ENCODE measurements at places on chromosomes 4 and X. TPM values are rescaled to one million over a fixed set of nuclear protein-coding genes. Genes with fewer than 3 reads are reported as not detected.

Gene SEPSECS
- 10.8 TPM for total RNA-seq

Gene UGT2B11
- not detected for total RNA-seq

Gene HPGDS
- 4.4 TPM for total RNA-seq

Gene MND1
- not detected for total RNA-seq

Gene CT83
- not detected for total RNA-seq

Gene GYPB
- total RNA-seq = not detected

Gene JCHAIN
- total RNA-seq = 374 TPM

Gene DRP2
- 2.1 TPM for total RNA-seq

Gene CAPN6
- total RNA-seq = 0.47 TPM

DNA sequence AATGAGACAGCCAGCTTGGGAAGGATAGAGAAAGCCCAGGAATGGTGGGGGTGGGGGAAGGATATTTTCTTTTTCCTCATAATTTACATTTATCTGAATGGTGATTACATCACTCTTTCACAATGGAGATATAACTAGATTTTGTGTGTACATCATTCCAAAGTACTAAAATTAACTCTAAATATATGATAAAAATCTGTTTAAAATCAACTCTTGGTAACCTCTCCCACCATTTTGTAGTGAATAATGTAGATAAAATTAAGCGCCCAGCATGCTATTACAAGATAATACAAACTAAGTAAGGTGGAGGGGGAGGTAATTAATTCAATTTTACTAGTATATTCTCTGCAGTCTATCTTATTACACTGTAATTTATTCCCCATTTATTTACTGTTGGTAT is 78.9 kb downstream of the NCAPG start:
- no peak for DNase-seq

DNA sequence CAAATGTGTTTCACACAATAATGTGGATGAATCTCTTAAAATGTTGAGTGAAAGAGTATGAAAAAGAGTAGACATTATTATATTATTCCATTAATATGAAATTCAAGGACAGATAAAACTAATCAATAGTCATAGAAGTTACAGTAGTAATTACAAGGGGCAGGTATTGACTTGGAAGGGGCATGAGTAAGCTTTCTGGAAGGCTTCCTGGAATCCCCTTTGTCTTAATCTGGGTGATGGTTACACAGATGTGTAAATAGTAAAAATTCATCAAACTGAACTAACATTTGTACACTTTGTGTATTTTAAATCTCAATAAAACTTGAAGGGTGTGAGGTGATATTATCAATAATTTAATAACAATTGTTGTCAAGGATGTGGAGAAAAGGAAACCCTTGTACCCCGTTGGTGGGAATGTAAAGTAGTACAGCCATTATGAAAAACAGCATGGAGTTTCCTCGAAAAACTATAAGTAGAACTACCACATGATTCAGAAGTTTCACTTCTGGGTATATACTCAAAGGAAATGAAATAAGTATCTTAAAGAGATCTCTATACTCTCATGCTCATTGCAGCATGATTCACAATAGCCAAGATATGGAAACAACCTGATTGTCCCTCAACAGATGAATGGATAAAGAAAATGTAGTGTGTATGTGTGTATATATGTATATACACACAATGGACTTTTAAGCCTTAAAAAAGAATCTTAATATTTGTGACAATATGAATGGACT is 96.9 kb upstream of the MID1IP1 start:
- no peak for DNase-seq

DNA sequence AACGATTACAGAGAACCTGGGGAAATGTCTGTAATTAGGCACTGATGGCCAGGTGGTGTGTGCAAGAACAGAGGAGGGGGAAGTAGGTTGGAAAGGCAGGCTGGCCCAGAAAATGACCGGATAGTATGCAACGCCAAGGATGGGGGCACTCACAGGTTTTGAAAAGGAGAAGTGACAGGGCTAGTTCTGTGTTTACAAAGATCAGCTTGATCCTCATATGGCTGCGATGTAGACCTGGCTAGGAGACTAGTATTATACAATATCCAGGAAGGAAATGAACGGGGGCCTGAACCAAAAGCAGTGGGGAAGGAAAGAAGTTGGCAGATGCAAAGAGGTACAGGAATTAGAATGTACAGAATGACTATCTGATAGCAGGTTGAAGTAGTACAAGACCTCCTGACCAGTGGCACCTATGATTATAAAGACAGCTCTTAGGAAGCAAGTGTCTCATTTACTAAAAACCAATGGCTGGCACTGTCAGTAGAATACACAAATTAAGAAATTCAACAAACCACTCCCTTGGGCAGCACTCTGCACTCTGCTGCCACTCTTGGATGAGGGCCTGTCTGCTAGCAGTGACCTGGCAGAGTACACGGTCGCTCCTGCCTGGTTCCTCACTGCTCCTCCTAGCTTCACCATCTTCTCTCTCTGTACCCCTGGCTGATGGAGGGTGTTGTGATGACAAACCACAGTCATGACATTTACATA is 14.1 kb downstream of the MFAP3L start:
- no peak for DNase-seq

- DNase-seq = no peak
These were observed 108.6 kb downstream of the PALLD start for GRCh38 chr4:168605411-168605810.

DNA sequence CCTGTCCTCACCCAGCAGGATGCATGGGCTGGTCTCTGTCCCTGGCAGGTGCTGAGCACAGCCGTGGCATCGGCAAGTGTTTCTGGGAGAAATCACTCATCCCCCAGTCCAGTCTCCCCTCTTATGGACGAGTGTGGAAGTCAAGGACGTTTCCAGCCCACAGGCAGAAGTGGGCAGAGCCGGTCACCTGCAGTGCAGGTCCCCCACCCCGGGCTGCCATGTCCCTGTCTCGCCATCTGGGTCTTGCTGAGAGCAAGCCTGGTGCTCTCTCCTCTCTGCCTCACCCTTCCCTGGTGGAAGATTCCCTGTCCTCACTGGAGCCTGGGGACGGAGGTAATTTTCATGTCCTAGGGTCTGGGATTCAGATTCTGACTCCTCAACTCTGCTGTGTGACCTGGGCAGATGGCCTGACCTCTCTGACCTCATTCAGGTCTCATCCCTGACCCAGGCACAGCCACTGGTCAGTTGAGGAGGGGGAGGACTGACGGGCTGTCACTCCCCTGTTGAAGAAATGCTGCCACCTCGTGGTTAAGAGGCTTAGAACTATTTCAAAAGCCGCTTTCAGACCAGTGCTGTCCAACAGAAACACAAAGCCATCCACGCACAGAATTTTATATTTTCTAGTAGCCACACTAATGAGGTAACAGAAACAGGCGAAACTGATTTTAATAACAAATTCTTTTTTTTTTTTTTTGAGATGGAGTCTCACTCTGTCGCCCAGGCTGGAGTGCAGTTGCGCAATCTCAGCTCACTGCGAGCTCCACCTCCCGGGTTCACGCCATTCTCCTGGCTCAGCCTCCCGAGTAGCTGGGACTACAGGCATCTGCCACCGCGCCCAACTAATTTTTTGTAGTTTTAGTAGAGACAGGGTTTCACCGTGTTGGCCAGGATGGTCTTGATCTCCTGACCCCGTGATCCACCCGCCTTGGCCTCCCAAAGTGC is 1.8 kb downstream of the CPZ start:
- DNase-seq = peak; percentile 62

DNA sequence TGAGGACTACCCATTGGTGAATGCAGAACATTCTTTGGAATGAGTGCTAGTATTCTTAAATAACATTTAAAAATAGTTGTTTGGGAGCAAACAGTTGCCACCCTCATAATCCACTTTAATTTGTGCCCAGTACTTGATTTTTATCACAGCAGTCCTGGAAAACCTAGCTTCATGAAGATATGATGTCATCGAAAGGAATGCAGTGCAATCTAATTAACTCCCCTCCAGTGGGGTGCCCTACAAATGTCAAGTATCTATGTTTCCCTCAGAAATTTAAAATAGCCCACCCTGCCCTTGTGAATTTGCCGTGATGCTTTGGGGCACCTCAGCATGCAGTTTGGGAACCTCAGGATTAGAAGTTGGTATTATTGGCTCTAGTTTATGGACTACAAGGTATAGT is 5.4 kb downstream of the RAB9A start:
- DNase-seq = no peak

DNA sequence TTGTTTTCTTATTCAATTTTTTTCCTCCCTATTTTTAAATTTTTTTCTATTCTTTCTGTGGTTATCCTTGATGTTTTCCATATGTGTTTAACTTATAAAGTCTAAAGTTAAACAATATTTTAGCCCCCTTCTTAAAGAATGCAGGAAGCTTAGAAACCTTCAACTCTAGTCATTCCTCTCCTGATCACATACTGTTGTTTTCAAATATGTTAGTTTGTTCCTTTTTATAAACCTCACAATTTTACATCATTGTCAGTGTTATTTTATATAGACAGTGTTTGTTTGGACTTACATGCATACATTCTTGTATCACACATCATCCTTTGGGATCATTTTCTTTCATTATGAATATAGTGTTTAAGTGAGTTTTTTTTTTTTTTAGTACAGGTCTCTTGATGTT is 31.6 kb downstream of the KANTR start:
- no peak for DNase-seq

DNA sequence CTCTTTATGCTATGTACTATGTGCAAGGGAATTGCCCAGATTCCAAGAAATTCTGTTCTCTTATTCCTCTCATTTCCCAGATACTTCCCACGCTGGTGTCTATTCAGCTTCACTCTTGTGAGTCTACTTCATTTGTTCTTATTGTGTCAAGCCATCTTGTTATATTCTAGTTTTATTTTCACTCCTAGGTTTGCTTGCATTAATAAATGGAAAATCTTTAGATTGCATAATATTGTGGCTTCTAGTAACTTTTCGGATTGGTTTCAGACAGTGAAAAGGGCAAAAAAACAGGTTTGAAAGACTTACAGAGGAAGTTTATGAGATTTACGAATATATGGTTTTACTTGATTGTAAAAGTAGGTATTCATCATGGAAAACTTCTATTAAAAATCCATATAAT is 128.4 kb downstream of the BTC start:
- no peak for DNase-seq

GRCh38 chr4:24751926-24752539 is 43.3 kb upstream of the SOD3 start:
- DNase-seq = no peak

- DNase-seq = no peak
These were observed 8.8 kb upstream of the IDS start for GRCh38 chrX:149513825-149514428.

- DNase-seq = no peak
These were observed 45.4 kb upstream of the PNPLA4 start for GRCh38 chrX:7972586-7972985.

DNA sequence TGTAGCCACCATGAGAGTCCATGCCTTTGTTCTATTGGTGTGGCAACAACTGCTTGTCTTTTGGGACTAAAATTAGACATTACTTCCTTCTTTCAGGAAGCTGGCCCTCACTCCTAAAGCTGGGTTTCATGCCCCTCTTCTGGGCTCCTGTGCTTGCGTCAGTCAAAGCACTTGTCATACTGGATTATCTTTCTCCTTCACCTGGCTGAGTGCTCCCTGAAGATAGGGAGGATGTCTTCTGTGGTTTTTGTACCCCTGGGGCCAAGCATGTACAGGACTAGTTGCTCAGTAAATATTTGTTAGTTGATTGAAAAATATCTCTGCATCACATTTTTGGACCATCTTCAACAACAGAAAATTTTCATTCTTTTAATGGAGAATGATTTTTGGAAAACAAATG is 26.1 kb upstream of the LONRF3 start:
- DNase-seq = no peak
